SW480 (cell line): ENCODE measurements at places on chromosomes 1 and 21.
A peak's percentile ranks its signal among the peaks of the same experiment; 100 is the strongest.

DNA sequence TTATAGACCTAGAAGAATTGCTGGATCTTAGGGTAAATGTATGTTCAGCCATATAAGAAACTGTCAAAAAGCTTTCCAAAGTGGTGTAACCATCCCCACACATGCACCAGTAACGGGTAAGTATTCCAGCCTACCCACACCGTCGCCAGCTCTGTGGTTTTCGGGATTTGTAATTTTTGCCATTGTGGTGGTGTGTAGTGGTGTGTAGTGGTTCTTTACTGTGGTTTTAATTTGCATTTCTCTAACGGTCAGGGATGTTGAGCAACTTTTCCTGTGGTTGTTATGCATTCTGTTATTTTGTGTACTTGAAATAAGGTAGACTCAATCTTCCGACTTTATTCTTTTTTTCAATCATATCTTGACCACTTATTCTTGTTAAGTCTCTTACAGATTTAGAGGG is 342.4 kb upstream of the AJAP1 start:
- peak; percentile 11 for DNase-seq

- no peak for DNase-seq
Measured at GRCh38 chr1:70916034-70916427, 131.6 kb downstream of the PTGER3 start.

DNA sequence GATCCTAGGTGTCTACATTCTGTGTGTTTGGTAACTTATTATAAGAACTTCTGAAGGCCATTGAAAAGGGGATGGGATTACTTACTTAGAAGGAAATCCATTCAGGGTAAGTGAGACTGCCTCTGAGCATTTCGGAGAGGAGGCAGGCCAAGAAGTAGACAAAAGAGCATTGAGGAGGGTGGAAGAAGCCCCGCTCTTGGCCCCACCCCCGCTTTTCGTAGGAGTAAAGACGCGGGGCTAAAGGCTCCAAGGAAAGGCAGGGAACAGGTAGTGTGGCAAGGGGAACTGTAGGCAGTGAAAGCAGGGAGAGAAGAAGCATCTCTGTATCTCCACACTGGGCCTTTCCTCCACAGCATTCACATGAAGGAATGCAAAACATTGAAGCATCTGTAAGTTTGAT is 51.8 kb upstream of the GRIK1 start:
- no peak for DNase-seq

GRCh38 chr1:23574265-23574754 is 15.0 kb upstream of the ID3 start:
- no peak for DNase-seq

DNA sequence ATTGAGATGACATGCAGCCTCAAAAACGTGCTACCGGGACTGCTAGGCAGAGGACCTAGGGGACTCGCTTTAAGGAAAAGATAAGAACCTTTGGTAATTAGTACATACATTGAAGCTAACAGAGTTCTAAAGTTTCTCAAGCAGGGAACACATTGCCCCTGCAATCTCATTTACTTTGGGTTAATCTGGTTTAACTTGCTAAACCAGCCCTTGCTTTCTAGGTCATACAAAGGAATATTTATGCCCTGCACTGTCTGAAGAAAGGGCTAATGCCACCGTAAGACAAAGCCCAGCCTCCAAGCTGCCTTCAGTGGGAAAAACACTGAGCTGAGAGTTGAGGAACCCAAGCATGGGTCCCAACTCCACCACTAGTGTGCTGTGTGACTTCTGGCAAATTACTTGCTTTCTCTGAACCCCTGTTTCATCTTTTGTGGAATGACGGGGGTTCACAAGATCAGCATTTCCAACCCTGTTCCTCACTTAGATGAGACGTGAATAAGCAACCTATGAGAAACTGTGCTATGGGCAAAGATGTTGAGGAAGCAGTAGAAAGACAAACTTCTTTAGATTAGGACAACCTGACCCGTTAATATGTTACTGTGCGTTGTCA is 66.3 kb downstream of the VWA5B1 start:
- DNase-seq: no peak

DNA sequence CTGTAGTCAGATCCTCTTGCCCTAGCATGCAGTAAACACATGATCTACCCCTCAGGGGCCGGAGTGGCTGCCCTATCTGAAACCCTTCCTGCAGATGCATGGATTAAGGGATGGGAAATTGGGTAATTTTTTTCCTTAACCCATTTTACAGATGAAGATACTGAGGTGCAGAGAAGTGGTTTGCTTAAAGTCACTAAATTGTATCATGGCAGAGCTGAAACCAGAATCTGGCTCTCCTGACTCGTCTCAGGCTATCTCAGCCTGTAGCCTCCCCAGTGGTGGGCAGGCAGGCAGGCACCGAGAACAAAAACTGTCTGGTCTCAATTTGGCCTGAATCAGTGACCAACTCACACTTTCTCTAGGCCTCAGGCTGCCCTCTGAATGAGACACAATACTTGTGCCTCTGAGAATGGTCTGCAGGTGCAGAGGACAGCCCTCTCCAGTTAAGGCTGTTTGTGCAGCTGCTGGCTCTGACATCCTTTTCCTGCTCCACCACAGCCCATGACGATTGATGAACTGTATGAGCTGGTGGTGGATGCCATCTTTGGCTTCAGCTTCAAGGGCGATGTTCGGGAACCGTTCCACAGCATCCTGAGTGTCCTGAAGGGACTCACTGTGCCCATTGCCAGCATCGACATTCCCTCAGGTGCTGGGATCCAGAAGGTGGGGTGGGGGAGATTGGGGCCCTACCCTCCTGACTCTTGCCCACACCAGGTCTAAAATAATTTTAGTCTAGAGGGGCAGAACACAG is 1.5 kb downstream of the NAXE start:
- no peak for DNase-seq

DNA sequence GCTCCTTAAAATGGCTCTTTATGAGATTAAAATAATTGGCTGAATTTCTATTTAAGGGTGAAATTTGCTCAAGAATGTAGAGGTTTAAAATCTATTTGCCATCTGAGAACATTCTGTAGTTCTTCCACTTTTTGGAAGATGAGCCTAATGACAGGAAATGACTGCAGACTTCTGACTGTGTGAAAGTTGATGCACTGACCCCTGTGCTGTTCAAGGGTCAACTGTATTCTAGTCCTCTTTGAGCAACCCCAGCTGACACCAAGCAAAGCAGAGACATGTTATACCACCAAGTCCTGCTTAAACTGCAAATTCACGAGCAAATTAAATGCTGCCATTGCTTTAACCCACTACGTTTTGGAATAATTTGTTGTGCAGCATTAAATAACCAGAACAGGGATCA is 26.6 kb downstream of the DDAH1 start:
- DNase-seq: no peak

- DNase-seq: no peak
Measured at GRCh38 chr1:214623430-214623829, 20.4 kb downstream of the CENPF start.

- no peak for DNase-seq
Measured at GRCh38 chr1:221874285-221875003, 132.6 kb upstream of the DUSP10 start.

DNA sequence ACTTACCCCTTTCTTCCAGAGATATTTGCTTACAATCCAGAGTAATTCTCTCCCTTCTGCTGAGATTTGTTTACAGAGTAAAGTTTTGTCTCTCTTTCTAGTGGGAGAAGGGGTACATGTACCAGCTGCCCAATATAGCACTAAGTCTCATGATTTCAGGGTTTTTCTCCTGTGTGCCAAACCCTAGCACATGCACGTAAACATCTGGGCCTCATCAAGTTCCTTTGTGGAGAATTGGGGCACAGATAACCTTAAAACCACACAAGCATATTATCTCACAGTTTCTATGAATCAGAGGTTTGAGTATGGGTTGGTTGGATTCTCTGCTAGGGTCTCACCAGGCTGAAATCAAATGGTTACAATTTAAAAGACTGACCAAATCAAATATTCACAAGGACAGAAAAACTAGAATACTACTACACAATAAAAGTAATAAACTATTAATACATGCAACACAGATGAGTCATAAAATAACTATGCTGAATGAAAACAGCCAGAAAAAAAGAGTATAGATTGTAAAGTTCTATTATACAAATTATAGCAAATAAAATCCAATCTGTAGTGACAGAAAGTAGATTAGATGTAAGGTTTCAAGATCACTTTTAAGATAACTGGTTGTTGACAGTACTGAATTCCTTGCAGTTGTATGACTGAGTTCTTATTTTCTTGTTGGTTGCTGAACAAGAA is 347.4 kb upstream of the PTBP2 start:
- DNase-seq: no peak
